SIG-M5 (cell line): ENCODE measurements at places on chromosomes 7 and 10.

- peak; percentile 30 for DNase-seq
These were observed 149.2 kb downstream of the PRKAG2 start for GRCh38 chr7:151727579-151728285.

DNA sequence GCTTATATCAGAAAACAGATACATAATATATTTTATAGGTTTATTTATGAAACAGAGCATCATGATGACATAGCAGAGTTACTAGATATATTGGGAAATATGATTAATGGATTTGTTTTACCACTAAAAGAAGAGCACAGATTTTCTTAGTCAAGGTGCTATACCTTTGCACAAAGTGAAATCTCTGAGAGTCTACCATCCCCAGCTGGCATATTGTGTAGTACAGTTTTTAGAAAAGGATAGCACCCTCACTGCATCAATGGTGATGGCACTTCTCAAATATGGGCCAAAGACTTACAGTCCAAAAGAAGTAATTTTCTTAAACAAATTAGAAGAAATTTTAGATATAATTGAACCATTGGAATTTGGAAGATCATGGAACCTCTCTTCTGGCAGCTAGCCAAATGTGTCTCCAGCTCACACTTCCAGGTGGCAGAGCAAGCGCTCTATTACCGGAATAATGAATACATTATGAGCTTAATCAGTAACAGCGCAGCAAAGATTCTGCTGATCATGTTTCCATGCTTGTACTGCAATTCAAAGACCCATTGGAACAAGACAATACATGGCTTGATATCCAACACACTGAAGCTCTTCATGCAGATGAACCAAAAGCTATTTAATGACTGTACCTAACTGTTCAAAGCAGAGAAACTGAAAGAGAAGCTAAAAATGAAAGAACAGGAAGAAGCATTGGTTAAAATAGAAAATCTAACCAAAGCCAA, 21.9 kb upstream of the CREB3L2 start:
- no peak for DNase-seq

GRCh38 chr7:98655611-98656010, 38.5 kb downstream of the NPTX2 start:
- no peak for DNase-seq

GRCh38 chr7:12643644-12644043, 43.8 kb upstream of the ARL4A start:
- DNase-seq = no peak

DNA sequence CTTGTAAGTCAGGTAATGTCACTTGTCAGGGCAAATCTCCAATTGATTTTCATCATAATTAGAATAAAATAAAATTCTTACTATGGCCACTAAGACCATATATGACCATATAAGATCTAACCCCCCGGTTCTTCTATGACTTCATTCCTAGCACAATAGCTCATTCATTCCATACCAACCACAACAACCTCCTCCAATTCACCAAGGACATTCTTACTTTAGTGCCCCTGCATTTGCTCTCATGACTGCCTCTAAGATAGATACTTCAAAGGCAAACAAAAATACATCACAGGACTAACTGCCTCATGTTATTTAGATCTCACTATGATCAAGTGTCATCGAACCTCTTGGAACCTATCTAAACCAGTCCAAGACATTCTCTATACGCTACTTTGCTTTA, 90.8 kb downstream of the SNX13 start:
- no peak for DNase-seq

DNA sequence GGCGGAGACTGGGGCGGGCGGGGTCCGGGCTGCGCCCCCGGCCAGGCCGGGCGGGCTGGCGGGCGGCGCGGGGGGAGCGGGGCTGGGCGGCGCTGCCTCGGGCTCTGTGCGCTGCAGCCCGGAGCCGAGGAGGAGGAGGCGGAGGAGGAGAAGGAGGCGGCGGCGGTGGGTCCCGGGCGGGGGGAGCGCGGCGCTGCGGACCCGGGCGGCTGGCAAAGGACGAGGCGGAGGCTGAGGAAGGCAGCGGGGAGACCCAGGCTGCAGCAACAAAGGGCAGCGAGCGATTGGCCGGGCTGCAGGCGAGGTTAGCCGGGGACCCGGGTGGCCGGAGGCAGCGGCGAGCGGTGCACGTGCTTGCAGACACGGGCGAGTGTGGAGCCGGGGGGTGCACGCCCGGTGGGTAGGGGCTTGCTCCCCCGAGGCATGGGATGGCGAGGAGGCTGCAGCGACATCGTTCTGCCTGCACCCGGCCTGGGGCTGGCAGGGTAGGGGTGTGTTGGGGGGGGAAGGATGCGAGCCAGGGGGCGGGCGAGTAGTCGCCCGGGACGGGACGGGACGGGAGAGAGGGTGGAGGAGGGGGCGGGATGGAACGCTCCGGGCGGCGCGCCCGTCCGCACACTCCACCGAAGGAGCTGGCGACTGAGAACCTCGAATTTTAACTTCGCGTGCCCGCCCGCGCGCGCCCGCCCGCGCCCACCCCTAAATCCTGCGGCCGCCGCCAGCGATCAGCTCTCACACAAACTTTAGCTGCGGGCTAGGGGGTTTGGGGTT, 844 bp upstream of the KAT6B start:
- DNase-seq = no peak

DNA sequence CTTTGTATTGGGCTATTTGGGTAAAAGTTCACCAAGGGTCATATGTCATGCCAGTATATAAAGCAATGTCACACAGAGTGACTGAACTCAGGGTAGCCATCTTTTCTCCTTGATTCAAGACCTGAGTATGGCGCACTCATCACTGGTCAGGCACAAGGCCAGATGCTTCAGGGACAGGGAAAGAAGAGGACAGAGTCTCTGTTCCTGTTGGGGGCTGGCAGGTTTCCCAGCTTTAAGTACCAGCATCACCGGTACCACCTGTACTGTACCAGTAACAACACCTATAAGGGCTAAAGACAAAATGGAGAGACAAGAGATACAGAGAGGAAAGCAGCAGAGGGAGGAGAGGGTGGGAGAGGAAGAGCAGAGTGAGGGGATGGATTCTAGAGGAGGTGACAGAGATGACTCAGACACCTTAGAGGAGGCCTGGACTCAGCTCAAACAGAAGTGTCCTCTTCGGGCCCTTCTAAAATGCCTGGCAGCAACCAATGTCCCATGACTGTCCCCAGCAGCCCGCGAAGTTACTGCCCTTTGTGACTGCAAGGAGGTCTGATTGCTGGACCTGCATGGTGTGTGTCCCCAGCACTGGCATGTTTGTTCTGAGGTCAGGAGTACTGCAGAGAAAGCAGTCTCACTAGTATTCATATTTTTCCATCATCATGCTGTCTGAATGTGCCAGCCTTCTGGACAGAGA, 191.3 kb downstream of the MYOF start:
- DNase-seq = no peak

DNA sequence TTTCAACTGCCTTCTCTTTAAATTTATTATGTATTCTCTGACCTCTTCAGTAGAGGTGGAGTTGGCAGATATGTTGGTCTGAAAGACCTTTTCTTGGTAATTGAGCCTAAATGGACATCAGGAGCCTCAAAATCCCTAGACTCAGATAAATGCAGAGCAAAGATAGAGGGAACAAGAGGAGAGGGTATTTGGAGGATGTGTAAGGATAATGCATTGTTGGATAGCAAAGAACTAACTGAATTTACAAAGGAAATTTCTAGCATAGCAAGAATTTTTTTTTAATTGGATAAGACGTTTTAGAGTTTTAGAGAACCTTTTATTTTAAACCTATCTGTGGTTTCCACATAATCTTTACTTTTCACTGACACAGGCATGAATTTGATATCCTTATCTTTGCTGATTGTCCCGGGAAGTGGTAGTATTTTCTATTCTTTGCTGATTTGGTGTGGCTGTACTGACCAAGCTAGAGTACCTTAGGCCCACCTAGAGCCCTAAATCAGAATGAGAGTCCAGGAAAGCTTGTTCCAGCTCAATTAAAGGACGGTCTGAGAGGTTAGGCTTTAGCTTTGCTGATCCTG, 91.3 kb downstream of the NRF1 start:
- DNase-seq = no peak

GRCh38 chr10:44024356-44025116, 360.4 kb downstream of the CXCL12 start:
- no peak for DNase-seq

GRCh38 chr7:50217821-50218281, 86.7 kb upstream of the IKZF1 start:
- DNase-seq = peak; percentile 17

- no peak for DNase-seq
These were observed 3.8 kb downstream of the GRK5 start for GRCh38 chr10:119211176-119211575.

GRCh38 chr10:102195296-102195870, 30.7 kb upstream of the ELOVL3 start:
- no peak for DNase-seq

- DNase-seq = no peak
These were observed 115.3 kb upstream of the TCF7L2 start for GRCh38 chr10:112834751-112835181.

DNA sequence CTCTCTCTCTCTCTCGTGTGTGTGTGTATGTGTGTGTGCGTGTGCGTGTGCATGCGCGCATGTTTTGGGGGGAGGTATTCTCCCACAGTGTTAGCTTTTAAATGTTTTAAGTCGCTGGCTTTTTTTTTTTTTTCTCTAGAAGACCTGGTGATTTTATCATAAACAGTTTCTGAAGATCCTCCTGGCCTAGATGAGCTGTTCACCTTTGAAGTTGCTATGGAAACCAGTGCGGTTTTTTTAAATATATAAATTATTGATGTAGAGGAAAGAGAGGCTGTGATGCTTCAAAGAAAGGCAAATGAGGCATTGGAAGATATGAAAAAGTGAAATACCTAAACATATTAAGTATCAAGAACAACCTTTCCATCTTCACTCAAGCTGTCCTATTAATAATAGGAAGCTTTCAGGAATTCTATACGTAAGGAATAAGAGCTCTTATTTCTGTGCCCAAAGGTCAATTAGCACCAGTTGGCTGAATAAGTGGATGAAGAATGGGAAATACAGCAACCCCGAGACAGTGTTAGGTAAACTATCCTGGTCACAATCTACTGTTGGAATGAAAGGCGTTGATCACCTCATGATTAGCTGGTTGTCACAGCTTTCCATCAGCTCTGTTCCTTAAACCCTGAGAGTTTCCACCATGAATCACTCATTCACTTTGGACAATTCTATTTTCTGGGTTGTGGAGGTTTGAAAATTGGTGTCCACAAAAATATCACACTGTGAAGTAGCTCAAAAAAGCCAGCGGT, 66.5 kb upstream of the SLC35G1 start:
- DNase-seq = no peak

DNA sequence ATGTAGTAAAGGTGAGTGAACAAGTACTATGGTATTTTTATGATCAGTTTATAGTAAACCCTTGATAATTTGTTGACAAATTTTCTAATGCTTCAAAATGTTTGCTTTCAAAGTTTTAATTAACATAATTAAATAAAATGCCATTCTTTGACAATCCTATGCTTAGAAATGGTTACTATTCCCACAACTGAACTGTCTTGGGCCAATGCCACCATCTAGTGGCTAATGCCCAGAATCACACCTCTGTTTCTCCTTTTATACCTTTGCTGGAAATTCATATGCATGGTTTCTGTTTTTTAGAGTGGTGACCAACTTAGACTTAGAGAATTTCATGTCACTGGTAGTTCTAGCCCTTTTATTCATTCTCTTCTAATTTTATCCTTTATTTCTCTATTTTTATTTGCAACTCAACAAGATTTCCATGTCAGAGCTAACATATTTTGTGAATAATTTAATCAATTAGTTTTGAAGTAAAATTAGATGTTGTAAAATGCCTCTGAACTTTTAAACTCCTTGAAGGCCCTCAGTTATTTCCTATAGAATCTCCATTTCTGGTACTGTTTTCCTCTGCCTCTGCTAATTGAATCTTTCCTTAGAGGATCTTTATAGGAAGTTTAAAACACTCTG, 31.1 kb downstream of the PCGF5 start:
- DNase-seq = no peak

DNA sequence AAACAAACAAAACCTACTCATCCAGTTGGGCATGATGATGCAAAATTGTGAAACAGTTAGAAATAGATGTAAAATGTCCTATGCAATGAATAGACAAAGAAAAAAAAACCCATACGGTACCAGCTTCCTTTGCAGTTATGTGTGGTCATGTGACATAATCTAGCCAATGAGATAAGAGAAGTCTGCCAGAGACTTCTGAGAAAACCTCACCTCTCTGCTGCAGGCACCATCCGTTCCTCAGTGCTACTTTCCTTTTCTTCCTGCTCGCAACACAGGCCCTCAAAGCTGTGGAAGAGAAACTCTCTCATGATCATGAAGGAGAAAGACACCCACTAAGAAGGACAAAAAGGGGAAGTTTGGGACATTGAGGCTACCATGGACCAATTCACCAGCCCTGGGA, 76.8 kb upstream of the CARD11 start:
- no peak for DNase-seq

DNA sequence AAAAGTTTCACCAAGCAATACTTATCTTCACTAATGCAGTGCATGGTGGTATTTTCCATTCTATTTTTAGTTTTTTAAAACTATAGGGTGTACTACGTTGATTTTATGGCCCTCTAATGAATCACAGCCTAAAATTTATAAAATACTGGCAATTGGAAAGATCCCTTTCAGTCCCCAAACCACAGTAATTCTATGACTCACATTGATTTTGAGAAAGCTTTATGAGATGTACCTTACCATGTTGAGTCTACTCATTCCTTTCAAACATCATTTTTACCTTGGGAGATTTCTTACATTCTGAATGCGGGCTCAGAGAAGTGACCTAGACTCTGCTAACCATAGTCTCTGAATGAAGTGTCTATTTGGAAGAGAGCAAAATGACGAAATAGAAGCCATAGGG, 141.6 kb downstream of the GPR85 start:
- no peak for DNase-seq

DNA sequence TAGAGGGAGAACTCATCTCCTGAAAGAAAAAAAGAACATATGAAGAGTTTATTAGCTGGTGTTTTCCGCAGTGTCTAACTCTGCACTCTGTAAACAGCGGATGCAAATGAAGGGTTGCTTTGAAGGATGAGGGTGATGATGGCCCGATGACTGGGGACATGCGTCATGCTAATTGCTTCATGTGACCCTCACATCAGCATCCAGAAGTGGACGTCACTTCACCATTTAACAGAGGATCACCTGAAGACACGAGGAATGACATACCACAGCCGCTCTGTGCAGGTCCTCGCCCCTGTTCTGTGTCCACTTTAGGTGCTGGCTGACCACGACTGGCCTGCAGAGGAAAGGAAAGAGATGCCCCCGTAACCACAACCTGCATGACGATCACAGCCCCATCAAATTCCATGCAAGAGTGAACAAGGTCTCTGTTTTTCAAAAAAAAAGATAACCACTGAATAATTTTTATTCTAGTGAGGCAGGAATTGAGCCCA, 82.9 kb downstream of the KLF6 start:
- no peak for DNase-seq
